ENCODE measurements at places on chromosomes 2 and 18. TPM values are rescaled to one million over a fixed set of nuclear protein-coding genes. Genes with fewer than 3 reads are reported as not detected.

DNA sequence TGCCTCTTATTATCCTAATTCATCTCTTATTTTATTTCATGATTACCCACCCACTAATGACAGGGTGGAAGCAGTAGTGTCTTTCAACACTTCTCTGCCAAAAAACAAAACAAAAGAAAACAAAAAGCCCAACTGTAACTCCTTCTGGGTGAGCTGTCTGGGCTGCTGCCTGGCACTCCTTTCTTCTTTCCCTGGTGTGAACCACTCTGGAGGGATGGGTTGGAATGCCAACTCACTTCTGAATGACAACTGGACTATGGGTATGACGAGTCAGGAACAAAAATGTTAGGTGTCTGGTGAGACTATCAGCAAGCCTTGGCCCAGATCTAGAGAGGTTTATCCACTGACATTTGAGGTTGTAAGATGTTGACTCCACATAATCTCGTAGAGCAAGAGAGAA, 88.3 kb upstream of the ITGB6 start:
- H3K36me3 ChIP-seq, result peaks cover 9% of the 10 kb centered on the region
- no peak overlapping the region for H3K4me3 ChIP-seq
- peak overlapping the region; percentile 12 for H3K27ac ChIP-seq
- no peak for DNase-seq
- no peaks in the 10 kb centered on the region for H3K27me3 ChIP-seq

GRCh38 chr2:233267516-233268245, 16.2 kb downstream of the ATG16L1 start:
- peaks cover 20% of the 10 kb centered on the region for H3K36me3 ChIP-seq
- no peak overlapping the region for H3K27ac ChIP-seq
- H3K4me1 ChIP-seq, result peaks cover 8% of the 10 kb centered on the region
- H3K4me3 ChIP-seq, result no peak overlapping the region

DNA sequence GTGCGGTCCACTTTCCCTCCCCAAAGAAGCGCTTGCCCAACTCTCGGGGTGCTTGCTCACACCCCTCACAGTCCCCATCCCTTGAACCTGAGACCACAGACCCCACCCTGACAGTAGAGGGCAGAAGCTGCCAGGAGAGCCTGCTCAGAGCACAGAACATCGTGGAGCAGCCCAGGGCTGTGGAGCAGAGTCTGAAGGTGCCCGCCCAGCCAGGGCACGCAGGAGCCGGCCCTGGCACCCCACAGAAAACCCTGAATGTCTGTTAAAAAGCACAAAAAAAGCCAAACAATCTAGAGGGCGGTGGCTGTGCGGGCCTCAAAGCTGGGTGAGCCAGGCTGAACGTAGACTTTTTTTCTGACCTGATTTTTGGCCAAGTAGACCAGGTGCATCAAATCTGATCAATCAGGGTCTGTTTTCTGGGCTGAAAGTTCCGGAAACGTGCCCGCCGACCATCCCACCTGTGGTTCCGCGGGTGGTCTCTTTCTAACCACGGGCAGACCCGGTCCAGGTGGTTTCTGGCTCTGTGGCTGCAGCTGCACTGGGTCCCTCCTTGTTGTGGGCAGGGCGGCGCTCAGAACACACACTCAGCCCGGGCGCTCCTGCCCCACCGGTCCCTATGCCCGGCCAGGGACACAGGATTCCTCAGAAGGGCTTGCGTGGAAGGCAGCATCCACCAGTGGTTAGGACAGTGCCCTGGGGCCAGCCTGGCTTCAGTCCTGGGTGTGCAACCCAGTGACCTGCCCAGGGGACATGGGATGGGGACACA, 66.3 kb downstream of the SLC66A2 start:
- H3K27ac ChIP-seq, result no peak overlapping the region
- no peaks in the 10 kb centered on the region for H3K4me1 ChIP-seq
- no peak for DNase-seq
- no peaks in the 10 kb centered on the region for H3K36me3 ChIP-seq

GRCh38 chr2:241443486-241444223, 64.7 kb downstream of the STK25 start:
- H3K36me3 ChIP-seq, result no peaks in the 10 kb centered on the region
- no peak overlapping the region for H3K4me3 ChIP-seq
- H3K27me3 ChIP-seq, result no peaks in the 10 kb centered on the region
- no peak for DNase-seq
- H3K27ac ChIP-seq, result no peak overlapping the region
- H3K4me1 ChIP-seq, result no peaks in the 10 kb centered on the region

DNA sequence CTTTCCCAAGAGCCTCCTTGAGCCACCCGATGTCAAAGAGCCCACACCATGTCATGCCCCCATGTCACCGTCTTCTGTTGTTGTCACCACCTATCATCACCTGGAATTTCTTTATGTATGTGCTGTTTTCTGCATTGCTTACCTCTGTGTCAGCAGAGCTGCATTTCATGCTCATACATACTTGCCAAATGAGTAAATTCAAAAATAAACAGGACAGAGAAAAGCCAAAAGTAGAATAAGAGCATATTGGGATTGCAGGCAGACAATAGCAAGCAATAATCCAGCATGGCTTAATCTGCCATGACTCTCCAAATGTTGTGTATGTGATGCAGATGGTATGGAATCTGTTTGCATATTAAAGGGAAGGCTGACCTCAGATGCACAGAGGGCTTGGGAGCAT, 15.3 kb upstream of the RGPD4 start:
- H3K4me1 ChIP-seq, result no peaks in the 10 kb centered on the region
- H3K27me3 ChIP-seq, result no peaks in the 10 kb centered on the region
- H3K36me3 ChIP-seq, result no peaks in the 10 kb centered on the region
- no peak overlapping the region for H3K4me3 ChIP-seq

DNA sequence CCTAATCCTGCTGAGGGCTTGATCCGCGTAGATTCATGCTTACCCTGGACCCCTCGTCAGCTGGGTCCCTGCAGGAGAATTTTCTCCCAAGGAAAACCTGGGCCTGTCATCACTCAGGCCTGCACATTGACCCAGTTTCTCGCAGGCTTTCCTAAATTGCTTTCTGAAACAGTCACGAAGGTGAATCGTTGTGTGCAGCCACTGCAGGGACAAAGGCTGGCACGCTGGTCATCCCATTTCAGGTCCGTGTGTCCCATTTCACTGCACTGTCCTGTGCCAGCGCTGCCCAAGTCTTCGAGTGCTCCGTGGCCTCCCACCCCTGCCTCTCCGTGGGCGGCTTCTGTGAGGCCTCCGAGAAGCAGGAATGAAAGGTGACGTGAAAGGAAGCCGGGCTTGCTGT, 62.8 kb upstream of the YWHAQ start:
- H3K36me3 ChIP-seq, result no peaks in the 10 kb centered on the region
- H3K4me1 ChIP-seq, result no peaks in the 10 kb centered on the region
- no peak for DNase-seq
- H3K4me3 ChIP-seq, result no peak overlapping the region
- no peak overlapping the region for H3K27ac ChIP-seq

GRCh38 chr18:5456577-5457461, 87.0 kb downstream of the EPB41L3 start:
- peaks cover 54% of the 10 kb centered on the region for H3K4me1 ChIP-seq
- H3K27me3 ChIP-seq, result no peaks in the 10 kb centered on the region
- peak overlapping the region; percentile 98 for H3K27ac ChIP-seq

DNA sequence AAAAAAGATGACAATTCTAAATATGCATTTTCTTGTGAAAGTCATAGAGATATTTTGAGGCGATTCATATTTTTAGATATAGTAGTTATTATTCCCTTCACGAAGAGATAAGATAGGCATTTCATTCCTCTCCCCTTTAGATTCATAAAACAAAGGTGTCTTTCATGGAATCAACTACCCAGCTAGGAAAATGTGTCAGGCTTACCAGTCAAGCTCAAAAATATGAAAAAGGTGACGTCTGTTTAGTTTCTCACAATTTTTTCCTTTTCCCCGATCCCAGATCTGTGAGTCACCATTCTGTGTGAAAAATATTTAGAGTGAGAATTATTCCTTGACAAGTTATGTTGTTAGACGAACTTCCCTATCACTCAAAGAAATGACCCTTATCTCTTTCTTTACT, 95.4 kb upstream of the FN1 start:
- no peaks in the 10 kb centered on the region for H3K36me3 ChIP-seq
- peak; percentile 93 for DNase-seq
- H3K27me3 ChIP-seq, result no peaks in the 10 kb centered on the region
- H3K27ac ChIP-seq, result peak overlapping the region; percentile 99

DNA sequence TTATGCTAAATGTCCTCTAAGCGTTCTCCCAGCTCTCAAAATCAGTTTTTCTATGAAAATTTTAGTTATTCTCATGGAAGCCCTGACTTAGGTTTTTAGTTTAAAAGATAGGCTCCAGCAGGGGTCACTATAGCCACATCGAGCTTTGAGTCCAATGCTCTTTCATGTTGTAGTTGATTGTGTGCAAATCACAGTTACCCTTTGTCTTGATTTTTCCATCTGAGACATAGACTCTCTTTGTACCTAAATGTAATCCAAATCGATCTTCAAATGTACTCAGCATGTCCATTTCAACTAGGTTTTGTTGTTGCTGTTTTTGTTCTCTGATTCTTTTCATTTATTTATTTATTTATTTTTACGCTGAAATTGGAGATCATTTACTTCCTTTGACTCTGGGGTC, 26.4 kb upstream of the MSTN start:
- H3K27ac ChIP-seq, result no peak overlapping the region
- no peak overlapping the region for H3K4me3 ChIP-seq
- no peaks in the 10 kb centered on the region for H3K36me3 ChIP-seq
- no peaks in the 10 kb centered on the region for H3K4me1 ChIP-seq
- peak; percentile 72 for DNase-seq

DNA sequence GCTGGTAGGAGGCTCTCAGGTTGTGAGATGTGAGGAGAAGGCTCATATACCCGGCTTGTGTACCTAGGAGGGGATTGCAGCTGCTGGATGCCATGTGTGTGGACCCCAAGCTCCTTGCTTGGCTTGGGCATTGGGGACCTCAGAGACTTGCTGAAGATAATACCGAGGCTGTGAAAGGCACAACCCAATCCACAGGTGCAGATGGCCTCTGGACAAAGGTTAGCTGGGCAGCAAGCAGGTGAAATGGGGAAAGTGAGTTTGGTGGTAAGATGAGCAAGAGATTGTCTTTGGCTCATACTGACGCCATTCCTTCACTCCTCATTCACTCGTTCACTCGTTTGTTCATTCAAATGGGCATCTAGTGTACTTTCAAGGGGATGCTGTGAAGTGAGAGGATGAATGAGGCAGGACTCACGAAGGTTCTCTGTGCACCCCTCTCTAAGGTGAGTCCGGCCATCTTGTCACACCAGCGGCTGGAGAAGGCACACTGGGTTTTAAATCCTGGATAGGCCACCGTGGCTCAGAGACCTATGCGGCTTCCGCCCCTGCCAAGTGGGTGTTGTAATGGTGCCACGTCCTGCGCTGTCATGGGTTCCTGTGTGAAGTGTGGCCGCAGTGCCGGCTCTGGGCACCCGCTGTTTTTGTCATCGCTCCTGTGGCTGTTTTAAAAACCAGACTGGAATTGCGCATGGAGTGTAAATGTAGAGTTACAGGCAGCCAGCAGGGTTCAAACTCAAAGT, 13.7 kb downstream of the FBLN7 start:
- no peaks in the 10 kb centered on the region for H3K27me3 ChIP-seq
- H3K4me3 ChIP-seq, result no peak overlapping the region
- DNase-seq, result no peak

DNA sequence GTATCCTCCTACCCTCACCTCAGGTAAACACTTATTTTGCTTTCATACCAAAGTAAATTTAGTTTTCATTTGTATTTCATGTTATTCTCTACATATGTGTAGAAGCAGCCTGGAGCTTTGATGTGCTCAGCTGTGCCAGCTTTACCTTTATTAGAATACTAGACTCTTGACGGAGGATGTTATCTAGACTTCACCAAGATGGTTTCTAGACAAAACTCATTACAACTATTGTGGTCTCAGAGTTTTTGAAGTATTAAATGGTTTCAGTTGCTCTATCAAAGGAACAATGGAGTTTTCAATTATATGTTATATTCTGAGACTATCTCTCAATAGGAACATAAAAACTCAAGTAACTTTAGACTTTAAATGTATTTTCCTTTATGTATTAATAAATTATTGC, 5.0 kb upstream of the IL18RAP start:
- no peak overlapping the region for H3K27ac ChIP-seq
- H3K36me3 ChIP-seq, result no peaks in the 10 kb centered on the region
- H3K4me3 ChIP-seq, result no peak overlapping the region
- H3K27me3 ChIP-seq, result peaks cover 8% of the 10 kb centered on the region

DNA sequence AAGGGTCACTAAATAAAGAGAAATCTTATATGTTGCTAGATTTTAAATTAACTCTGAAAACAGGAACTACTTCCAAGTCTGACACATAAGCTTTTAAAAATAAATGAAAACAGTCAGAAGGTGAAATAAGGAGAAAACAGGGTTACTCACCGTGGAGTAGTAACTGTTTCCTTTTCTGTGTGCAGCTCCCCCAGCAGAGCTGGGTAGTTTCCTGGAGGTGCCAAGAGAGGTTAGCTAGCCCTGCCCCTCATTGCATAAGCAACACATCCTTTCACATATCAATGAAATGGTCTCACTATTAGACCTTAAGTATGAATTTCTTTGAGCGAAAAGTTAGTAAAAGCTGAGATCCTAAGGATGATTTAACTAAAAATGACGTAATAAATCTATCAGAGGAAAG, 54.0 kb upstream of the GPR75 start:
- H3K4me3 ChIP-seq, result no peak overlapping the region
- H3K36me3 ChIP-seq, result peaks cover 2% of the 10 kb centered on the region
- no peaks in the 10 kb centered on the region for H3K27me3 ChIP-seq

DNA sequence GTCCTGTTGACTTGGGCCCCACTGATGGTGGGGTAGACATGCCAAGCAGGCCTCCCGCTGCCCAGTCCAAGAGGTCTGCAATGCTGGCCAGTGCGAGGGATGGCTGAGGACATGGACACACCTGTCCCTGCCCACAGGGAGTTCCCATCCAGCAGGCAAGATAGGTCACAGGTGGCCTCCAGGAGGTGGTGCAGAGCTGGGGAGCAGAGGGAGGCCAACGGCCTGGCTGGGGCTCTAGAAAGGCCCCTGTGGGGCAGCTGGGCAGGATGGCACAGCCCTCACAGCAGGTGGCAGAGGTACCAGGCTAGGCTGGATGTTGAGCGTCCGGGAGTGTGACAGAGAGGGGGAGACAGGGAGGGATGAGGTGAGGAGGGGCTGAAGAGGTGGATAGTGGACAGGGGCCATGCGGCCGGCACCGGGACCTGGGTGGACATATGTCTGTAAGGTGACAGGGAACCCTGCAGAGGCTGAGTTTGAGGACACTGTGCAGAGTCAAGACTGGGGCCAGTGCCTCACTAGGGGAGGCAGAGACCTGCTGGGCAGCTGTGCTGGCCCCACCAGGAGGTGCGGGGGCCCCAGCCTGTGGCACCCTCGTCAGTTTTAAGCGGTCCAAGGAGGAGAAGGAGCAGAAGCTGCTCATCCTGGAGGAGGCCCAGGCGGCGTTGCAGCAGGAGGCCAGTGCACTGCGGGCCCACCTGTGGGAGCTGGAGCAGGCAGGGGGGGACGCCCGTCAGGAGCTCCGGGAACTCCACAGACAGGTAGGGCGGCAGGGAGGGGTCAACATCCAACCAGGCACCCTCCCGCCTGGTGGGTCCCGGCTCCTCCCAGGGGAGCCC, 34.3 kb upstream of the SNED1 start:
- no peaks in the 10 kb centered on the region for H3K27me3 ChIP-seq
- H3K36me3 ChIP-seq, result no peaks in the 10 kb centered on the region
- H3K4me3 ChIP-seq, result no peak overlapping the region
- no peaks in the 10 kb centered on the region for H3K4me1 ChIP-seq
- no peak overlapping the region for H3K27ac ChIP-seq

The FSHR gene
- not detected for total RNA-seq

The ACTG2 gene
- not detected for total RNA-seq

The PPP1CB gene
- 157 TPM for total RNA-seq

The KCNJ3 gene
- total RNA-seq, result not detected

The TBR1 gene
- 0.09 TPM for total RNA-seq

The KATNAL2 gene
- total RNA-seq, result 1.3 TPM

All from endothelial cell of umbilical vein (primary cell).